Stimulated activated CD8-positive, alpha-beta memory T cell treated with anti-CD3 and anti-CD28 coated beads, Interleukin-4, amount 100 ng/mL, for 4 hours (primary cell): ENCODE measurements at places on chromosomes 2 and 18.
A peak's percentile ranks its signal among the peaks of the same experiment; 100 is the strongest.

DNA sequence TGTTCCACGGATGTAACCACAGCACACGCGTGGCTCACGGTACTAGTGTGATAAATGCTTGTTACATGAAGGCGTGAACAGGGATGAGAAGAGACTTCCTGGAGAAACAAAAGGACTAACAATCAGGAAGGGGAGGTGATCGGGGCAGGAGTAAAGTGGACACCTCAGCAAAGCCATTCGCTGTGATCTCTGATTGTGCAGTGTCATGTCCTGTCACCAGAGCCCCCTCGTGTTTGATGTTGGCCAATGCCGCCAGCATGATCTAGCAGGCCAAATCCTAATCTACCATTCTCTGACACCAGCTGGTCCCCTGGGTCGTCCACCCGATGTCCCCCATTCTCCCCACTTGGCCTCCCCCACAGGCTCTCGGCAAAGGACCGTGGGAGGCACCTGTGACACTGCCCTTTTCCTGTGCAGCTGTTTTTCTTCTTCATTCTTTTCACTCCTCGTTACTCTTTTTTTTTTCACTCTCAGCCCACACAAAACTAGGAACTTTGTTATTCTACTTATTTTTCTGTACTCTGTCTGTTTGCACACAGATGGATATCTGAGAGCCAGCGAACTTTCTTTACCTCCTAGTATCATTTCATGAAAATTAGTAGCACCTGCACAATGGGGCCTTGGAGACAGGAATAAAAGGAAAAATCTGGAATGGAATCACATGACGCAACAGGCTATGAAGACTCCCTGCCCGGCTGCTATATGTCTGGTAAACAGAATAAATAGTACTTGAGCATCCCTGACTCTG is 146.8 kb downstream of the TGIF1 start:
- no peak for DNase-seq

GRCh38 chr2:182870227-182870626 is 3.8 kb upstream of the FRZB start:
- DNase-seq = no peak

DNA sequence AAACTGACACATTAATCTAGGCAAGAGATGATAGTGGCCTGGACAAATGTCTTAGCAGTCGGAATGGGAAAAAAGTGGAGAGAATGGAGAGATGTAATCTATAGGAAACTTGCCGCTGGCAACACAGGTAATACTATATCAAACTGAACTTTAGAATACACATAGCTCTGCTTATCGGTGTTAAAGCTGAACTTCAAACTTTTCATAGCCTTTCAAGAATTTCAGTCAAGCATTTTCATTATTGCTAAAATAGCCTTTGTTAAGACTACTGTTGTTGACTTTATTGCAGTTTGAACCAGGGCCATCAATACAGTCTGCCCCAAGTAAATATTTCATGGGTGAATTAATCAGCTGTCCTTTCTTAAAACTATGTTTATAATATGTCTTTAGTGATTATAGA is 12.9 kb upstream of the CHST9 start:
- no peak for DNase-seq

DNA sequence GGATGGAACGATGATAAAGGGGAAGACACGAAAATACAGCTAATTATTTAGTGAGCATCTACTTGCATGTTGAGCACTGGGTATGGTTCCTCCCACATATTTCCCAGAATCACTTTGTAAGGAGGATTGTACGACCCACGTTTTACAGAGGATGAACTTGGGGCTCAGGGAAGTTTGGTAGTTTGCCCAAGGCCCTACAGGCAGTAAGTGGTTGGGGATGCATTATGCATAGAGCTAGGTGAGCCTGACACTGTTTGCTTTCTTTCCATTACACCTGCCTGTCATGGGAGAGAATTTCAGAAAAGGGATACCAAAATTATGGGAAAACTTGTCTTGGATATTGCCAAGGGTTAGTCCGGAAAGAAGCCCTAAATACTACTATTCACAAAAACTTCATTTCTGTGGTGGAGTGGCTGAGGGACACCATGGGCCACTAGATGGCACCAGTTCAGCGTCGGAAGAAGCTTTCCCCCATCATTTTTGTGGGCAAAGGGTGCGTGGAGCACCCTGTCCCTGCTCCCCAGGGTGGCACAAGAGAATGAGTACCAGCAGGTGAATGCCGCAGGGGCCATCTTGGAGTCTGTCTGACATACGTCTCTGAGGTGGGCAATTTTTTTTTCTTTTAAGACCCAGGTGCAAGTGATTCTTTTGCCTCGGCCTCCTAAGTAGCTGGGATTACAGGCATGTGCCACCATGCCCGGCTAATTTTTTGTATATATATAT is 23.5 kb upstream of the C18orf32 start:
- no peak for DNase-seq

- no peak for DNase-seq
Observed at GRCh38 chr2:102235491-102235890, 48.7 kb downstream of the IL1RL2 start.

- no peak for DNase-seq
Observed at GRCh38 chr18:32264401-32264800, 74.6 kb downstream of the MEP1B start.

- DNase-seq = no peak
Observed at GRCh38 chr2:65630643-65631042, 198.2 kb upstream of the SPRED2 start.

DNA sequence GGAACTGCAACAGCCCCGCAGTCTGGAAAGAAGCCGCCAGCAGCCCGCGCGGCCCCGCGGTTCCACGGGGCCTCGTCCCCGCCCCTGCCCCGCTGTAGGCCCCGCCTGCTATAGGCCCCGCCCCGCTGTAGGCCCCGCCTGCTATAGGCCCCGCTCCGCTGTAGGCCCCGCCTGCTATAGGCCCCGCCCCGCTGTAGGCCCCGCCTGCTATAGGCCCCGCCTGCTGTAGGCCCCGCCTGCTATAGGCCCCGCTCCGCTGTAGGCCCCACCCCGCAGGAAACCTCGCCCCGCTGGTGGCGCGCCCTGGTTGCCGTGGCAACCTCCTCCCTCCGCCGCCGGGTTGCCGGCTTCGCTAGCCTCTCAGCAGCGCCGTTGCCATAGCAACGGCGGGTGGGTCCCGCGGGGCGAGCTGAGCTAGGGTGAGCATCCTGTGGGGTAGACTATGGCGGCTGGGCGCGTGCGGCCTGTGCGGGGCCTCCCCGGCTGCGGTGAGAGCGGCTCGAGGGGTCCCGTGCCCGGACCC is 12.2 kb upstream of the KIF1A start:
- peak; percentile 95 for DNase-seq

GRCh38 chr18:51621864-51622160 is 424.3 kb upstream of the MEX3C start:
- no peak for DNase-seq

DNA sequence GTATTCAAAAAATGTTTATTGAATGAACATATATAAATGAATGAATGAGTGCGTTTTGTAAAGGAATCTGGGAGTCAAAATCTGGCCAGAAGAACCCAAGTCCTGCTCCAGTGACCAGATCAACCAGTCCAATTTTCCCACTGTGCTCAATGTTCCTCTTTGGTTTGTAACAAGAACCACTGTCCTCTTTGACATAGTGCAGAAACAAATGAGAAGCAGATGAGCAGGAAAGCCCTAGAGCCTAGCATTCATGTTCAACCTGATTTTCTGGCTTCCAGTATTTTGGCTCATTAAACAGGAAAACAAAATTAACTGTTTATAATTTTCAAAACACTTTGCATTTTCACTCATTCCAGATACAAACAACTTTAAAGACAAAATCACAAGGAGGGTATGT is 23.2 kb downstream of the FAM124B start:
- DNase-seq = no peak

DNA sequence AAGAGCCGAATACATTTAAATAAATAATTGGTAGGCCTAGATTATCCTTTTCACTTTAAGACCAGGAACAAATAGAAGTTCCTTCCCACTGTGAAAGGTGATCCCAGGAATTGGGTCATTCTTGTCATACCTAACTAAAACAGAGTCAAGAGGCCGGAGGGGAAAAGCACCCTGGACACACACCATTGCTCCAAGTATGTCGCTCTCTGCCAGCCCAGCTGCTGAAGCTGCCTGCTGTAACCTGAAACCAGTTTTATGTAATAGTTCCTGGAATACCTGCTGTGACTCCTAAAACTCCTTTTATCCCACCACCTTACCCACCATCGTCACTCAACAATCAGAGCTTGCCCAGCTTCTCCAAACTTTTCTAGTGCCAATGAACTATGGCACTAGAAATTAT is 217.1 kb downstream of the PTPRM start:
- DNase-seq = no peak

- no peak for DNase-seq
Observed at GRCh38 chr18:33282709-33283333, 157.7 kb downstream of the CCDC178 start.

- no peak for DNase-seq
Observed at GRCh38 chr18:46920653-46921052, 3.3 kb downstream of the KATNAL2 start.

- no peak for DNase-seq
Observed at GRCh38 chr2:119190321-119191111, 32.0 kb upstream of the C1QL2 start.

GRCh38 chr2:43059183-43059897 is 167.1 kb downstream of the ZFP36L2 start:
- no peak for DNase-seq

DNA sequence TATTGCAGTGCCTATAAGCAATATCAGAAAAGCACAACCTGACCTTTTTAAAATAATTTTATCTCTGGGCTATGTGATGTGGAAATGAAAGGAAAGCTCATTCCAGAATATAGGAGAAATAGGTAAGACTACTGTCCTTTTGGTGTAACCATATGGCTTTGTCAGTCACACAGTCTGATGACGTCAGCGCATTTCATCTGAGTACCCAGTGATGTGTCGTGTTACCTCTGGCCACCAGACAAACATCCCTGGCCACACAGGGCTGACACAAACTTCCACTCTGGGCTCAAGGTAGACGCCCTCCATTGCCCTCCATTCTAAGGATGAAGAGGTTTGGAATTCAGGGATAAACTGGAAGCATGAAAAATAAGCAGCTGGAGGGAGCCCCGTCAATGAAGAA is 506.7 kb downstream of the CMPK2 start:
- DNase-seq = no peak

GRCh38 chr2:59677158-59677557 is 876.3 kb downstream of the BCL11A start:
- DNase-seq = no peak

GRCh38 chr2:113832795-113833290 is 57.0 kb upstream of the ACTR3 start:
- no peak for DNase-seq

- no peak for DNase-seq
Observed at GRCh38 chr2:28755421-28755820, 3.8 kb downstream of the PPP1CB start.

DNA sequence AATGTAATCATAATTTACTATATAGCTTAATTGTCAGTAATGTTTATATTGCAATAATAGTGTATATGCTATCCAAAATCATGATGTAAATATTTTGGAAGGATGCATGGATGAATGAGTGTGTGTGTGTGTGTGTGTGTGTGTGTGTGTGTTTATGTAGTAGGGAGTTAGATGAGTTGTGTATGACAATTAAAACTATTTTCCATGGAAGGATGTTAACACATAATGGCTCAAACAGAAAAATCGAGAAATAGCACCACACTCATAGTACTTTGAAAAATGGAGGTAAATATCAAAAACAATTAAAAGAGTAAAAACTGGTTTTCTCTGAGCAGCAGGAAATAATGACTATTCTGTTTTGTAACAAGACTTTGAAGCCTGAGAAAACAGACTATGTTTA is 8.1 kb upstream of the IL36A start:
- DNase-seq = no peak

DNA sequence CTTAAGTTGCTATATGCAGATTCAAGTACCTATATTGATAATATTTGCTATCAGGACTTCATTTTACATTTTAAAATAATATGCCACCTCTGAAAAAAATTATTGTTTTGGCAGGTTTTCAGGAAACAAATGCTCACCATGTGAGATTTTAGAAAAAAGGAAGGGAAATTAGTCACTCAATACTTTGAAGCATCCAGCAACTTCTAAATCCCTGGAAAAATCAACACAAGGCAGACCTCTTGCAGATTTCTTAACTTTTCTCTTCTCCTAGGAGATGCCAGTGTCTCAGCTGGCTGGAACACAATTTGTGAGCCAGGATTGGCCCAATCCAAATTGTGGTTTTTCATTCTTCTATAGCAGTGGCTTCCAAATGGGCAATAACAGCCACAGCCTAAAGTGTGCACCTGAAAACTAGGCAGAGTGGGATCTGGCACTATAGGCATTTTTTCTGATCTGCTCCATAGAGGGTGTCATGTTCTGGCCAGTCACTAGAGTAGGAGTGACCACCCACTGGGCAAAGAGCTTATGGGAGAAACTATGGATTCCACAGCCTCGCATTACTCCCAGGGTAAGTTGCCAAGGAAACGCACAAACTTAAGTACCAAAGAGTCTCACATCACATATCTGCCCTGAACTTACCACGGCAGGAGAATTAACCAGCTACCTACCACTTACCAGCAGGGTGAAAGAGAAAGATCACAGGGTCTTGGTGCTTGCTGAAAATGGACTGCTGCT is 28.1 kb upstream of the THOC1 start:
- no peak for DNase-seq

GRCh38 chr18:55610506-55610905 is 22.5 kb upstream of the TCF4 start:
- DNase-seq = no peak

- DNase-seq = no peak
Observed at GRCh38 chr2:24948506-24948905, 23.2 kb downstream of the DNAJC27 start.

DNA sequence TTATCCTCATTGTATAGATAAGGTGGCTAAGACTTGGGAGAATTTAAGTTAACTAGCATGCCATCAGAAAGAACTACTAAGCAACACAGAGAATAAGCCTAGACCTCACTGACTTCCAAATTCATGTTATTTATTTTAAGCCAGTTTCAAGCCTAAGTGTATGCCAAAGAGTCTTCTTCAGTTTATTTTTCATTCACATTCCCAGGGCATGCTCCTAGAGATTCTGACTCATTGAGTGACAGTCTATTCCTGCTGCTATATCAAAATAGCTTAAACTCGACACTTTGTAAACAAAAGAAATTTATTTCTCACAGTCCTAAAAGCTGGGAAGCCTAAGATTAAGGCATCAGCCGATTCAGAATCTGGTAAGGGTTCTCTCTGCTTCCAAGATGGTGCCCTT is 467.1 kb downstream of the MBD2 start:
- no peak for DNase-seq

DNA sequence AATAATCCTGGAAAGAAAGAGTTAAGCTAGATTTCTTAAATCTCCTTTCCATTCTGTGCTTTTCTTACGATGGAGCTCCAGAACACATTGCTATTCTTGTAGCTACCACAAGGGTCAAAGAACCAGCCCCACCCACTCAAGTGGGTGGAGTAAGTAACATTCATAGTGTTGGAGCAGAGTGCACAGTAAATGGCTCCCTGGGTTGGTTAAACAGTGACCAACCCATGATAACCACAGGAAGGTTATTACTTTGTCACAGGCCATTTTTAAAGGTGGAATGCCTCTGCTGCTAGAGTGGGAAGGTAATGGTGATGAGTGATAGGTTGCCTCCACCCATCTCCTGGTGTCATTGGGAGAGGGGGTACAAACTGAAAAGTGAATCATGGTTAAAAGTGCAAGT is 13.9 kb downstream of the ARPC2 start:
- DNase-seq = no peak

- no peak for DNase-seq
Observed at GRCh38 chr2:134433979-134434378, 180.1 kb downstream of the MGAT5 start.
